ENCODE measurements at places on chromosomes 5 and 9.
A peak's percentile ranks its signal among the peaks of the same experiment; 100 is the strongest.

DNA sequence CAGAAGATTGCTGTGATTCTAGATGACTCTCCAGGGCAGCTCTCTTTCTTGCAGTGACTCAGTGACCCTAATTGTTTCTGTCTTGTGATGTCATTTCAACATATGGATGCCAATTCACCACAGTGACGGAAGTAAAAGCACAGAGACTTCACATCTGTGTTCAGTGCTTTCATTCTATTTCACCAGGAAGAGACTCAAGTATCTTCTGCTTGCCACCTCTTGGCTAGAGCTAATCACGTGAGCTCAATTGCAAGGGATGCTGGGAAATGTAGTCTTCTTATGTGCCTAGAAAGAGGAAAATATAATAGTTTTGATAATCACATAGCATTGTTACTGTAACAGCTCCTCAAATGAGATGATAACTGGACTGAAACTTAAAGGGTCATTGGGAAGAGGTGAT is 453.3 kb upstream of the KLF4 start:
- DNase-seq, result no peak

GRCh38 chr5:172854451-172854871 is 20.4 kb downstream of the ERGIC1 start:
- no peak for DNase-seq

GRCh38 chr5:7927466-7928375 is 58.8 kb downstream of the MTRR start:
- peak; percentile 26 for DNase-seq

GRCh38 chr5:179780362-179780761 is 13.4 kb upstream of the LTC4S start:
- no peak for DNase-seq

- no peak for DNase-seq
These were observed 1041.0 kb downstream of the TLE1 start for GRCh38 chr9:80648336-80648735.

GRCh38 chr5:150077996-150078801 is 8.2 kb downstream of the CSF1R start:
- DNase-seq, result no peak

DNA sequence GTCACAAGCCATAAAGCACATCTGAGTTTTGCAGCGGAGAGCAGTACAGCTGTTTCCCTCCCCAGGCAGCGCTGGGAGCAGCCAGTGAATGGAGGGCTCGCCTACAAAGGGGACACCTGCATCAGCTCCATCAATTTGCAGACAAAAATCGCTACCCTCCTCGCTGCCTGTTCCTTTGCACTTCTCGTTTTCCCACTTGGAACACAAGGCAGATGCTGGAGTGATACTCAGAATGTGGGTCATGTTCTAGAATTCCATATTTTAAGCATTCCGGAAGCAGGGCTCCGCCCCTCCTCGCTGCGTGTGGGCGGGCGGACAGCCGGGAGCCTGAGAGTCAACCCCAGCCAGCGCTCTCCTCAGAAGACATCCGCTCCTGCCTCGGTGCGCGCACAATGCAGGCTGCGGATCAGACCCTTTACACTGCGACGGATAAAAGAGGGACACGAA is 92.1 kb downstream of the LMNB1 start:
- no peak for DNase-seq

GRCh38 chr5:143359869-143360268 is 43.6 kb downstream of the NR3C1 start:
- DNase-seq, result no peak

GRCh38 chr9:81519816-81520495 is 169.4 kb downstream of the TLE1 start:
- no peak for DNase-seq

DNA sequence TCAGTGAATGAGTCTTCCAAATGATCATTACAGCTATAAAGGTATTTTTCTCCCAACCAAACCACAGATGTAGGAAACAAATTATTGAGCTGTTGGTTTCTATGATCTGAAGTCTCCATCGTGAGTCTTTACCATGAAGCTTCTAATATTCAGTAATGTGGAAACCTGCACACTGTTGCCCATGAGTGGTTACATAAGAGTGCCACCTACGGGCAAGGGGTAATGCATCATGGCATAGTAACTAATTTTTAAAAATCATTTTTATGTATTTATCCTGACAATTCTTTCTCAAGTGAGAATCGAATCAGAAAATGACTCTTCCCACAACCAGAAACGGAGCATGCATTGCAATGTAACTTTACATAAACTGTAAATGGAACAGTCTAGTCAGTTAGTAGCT is 282.5 kb upstream of the SMARCA2 start:
- no peak for DNase-seq

DNA sequence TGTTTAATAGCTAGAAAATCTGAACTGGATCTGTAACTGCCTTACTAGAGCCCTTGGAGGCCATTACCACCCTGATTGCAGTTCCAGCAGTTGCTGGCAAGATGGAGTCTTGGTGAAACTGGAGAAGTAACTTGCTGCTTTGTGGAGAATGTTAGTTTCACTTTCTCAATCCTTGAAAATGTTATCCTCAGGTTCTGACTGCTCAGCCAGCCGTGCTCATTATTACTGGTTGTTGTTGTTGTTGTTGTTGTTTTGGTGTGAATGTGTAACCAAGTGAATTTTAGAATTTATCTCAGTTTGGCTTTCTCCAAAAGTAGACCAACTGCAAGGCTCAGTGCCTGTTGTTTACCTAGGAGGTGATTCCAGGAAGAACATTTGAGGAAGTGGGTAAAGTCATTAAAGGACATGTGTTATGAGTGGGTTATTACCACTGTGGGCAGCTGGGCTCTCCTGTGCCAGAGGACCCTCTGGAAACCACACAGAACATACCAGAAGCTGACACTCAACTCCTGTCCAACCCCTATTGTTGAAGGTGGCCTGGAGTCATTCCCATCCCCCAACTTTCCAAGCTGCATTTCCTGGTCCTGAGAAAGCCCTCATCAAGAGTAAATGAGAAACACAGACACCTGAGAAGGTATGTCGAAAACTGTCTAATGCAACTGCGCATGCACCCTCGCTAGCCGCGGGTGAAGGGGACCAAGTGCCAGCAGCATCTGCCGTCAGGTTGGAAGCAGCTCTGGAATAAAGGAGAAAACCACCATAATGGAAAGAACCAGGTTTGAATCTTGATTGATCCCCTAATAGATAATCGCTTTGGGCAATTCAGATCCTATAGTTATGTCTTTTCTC is 111.6 kb downstream of the CMYA5 start:
- peak; percentile 1 for DNase-seq

- DNase-seq, result peak; percentile 62
These were observed 47.4 kb downstream of the P4HA2 start for GRCh38 chr5:132180134-132180745.

DNA sequence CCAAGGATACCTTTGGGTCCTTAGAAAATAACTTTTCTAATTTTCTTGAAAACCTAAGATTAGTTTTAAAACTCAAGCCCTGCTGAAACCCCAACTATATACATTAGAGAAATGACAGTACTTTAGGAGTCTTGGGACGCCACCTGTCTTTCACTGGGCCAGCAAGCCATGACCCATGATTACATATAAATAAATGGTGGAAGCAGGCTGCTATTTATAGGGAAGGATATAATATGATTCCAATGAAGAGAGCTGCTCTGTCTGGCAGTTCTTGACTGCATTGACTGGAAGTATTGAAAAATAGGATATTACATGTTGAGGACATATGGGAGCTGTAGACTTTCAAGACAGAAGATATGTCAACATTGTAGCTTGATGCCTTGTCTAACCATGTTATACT is 7.3 kb downstream of the JMY start:
- no peak for DNase-seq

- peak; percentile 14 for DNase-seq
These were observed 20.9 kb downstream of the MORN5 start for GRCh38 chr9:122180633-122181032.

DNA sequence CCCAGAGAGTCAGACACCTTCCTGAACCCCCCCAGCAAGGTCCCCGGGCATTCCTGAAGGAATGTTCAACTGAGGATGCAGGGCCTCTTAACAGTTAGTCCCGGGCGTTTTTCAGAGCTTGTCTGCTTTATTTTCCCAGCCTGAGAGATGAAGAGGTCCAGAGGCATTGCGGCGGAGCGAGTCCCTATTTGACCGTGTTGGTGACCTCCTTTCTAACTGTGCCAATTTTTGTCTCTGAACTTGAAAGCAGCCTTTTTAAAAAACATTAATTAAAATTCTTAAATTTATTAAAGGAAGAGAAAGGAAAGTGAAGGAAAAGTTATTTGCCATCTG is 433 bp upstream of the PTAR1 start:
- DNase-seq, result no peak

DNA sequence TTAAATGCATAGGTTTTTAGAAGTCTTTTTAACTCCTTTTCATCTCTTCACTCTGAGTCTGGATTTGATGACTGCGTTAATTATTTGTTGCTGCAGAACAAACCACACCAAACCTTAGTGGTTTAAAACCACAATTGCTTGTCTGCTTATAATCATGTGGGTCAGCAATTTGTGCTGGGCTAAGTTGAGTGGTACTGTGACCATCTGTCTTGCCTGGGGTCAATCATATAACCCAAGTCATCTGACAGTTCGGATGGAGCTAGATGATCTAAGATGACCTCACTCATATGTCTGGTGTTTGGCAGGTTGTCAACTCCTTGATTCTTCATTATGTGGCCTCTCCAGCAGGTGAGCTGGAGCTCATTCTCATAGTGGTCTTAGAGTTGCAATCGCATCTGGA is 219.1 kb upstream of the ELAVL2 start:
- no peak for DNase-seq

GRCh38 chr5:107874795-107875194 is 204.1 kb upstream of the EFNA5 start:
- DNase-seq, result no peak

DNA sequence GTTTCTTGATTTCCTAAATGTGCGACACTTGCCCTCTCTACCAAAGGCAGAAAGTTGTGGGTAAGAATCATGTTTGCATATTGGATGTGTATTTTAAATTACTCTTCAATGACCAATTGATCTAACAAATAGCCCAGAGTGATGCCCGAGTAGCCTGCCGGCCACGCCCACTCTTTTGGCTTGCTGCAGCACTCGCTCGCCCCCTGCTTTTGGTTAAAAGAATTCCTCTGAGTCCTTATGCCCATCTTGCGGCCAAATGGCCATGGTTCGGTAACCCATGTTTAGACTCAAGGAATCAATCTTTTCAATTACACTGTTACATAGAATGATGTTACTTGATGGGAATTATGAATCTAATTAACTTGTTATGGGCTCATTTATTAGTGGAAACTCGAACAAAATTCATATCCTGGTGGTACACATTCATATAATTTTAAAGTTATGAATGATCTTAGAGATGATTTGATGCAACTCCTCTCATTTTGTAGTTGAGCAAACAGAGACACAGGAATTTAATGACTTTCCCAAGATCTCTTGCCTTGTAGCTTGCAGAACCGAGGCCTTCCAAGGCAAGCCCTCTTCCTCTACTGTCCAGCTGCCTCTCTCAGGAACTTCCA is 36.5 kb downstream of the PPIC start:
- peak; percentile 8 for DNase-seq

DNA sequence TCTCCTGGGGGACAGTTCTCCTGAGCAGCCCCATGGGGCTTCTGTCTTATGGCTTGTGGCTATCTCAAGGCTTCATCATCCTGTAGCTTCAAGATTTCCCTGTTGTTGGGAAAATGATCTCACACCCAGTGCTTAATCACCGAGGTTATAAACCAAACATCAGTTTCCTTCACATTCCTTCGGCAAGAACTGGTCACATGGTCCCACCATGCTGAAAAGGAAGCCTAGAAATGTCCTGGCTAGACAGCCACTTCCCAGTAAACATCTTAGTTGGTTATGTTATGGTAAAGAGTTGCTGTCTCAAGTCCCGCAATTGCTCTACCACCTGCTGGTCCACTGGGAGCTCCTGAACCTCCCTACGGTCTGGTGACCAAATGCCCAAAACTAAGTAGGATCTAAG is 66.0 kb downstream of the RAB3C start:
- no peak for DNase-seq

DNA sequence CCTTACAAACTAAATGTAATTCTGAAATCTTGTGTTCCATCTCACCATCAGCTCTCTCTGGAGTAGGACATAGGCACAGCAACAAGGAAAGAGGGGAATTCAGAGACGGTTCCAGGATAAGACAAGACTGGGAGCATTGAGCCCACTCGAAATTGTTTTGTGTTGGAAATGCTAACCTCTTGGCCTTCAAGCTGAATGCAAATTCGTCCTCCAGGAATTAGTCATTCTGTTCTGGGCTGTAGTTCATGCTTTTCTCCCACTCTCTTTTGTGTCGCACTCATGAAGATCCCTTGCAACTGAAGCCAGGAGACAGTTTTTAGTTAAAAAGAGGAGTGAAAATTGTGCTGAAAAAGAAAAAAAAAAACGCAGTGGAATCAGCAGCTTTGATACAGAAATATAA is 121.7 kb upstream of the SEMA6A start:
- no peak for DNase-seq

DNA sequence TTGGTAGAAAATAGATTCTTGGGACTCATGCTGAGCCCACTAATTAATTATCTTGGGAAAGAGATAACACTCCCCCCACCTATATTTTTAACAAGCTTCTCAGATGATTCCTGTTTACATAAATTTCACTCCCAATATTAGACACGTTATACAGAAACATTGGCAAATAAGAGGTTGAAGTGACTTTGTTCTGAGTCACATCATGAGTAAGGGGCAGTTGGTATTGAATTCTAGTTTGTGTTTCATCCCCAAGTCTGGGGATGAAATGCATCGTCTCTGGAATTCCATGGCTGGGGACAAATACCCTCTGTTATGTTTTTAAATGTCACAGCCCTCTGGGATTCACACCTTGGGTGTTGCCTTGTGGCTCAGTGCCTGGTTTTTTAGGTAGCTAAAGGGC is 41.0 kb downstream of the BASP1 start:
- DNase-seq, result no peak

GRCh38 chr9:107793541-107793940 is 304.0 kb upstream of the KLF4 start:
- no peak for DNase-seq

- no peak for DNase-seq
These were observed 16.1 kb downstream of the C9orf50 start for GRCh38 chr9:129604766-129605163.

DNA sequence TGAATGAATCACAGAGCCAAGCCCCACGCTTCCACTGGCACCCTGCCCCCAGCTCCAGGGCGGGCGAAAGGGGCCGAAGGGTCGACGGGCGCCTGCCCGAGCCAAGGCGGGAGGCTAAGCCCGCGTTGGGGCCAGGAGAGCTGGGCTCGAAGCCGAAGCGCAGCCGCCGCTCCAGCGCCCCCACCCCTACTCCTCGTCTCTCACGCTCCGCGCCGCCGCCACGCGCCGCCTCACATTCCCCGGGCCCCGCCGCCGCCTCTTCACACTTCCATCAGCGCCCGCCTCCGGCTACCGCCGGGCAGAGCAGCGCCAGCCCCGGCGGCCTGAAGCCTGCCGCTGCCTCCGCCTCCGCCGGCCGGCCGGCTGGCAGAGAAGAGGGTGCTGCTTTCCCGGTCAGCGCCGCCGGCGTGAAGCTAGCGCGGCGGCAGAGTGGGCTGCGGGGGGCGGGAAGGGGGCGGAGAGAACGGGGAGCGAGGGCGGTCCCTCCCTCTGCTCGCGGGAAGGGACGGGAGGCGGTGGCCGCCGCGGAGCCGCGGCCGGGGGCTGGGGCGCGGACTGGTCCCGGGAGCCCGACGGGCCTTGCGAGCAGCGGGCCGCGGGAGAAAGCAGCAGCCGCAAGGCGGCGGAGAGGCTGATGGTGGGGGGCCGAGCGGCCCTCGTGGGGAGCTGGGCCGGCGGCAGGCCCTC is at the start of gene HOMER1:
Gene HOMER1, minus strand, starts transcription at position 431 of the 687 bp plus-strand sequence. CDS start 1,360 bp downstream, outside the sequence.
- DNase-seq, result peak; percentile 48

Measured in fibroblast of the conjunctiva (primary cell).